Neural crest cell (in vitro differentiated cells): ENCODE measurements at places on chromosomes 7 and 10. TPM values are rescaled to one million over a fixed set of nuclear protein-coding genes. Genes with fewer than 3 reads are reported as not detected.

The GSTO1 gene
- 85.9 and 86.8 TPM in 2 replicates for total RNA-seq

The FOXP2 gene
- total RNA-seq: 4.9 and 7.1 TPM in 2 replicates

The MLXIPL gene
- 0.80 and 1.1 TPM in 2 replicates for total RNA-seq

The ADAP1 gene
- total RNA-seq: 5.2 and 6.4 TPM in 2 replicates

The ARL3 gene
- 32.5 and 34.6 TPM in 2 replicates for total RNA-seq

The ARL5B gene
- total RNA-seq: 38.4 and 41.0 TPM in 2 replicates

The FAM25A gene
- not detected in 2 replicates for total RNA-seq

The EGR2 gene
- total RNA-seq: 14.2 and 14.4 TPM in 2 replicates

The SPDYE2B gene
- not detected in 2 replicates for total RNA-seq

The CARD11 gene
- total RNA-seq: 0.37 and 0.59 TPM in 2 replicates

The CALD1 gene
- 71.8 and 76.1 TPM in 2 replicates for total RNA-seq

The ZNF138 gene
- total RNA-seq: 17.3 and 18.5 TPM in 2 replicates

The SLC13A1 gene
- not detected in 2 replicates for total RNA-seq

The NEUROD6 gene
- total RNA-seq: not detected in 2 replicates

- DNase-seq: no peak
These were observed 14.1 kb downstream of the ZWINT start for GRCh38 chr10:56346845-56347415.

- no peak for DNase-seq
These were observed 107.4 kb downstream of the FAM107B start for GRCh38 chr10:14667280-14667679.

GRCh38 chr7:35735396-35735795, 40.5 kb upstream of the HERPUD2 start:
- DNase-seq: no peak

GRCh38 chr10:78850644-78851435, 217.9 kb upstream of the ZMIZ1 start:
- DNase-seq: no peak

DNA sequence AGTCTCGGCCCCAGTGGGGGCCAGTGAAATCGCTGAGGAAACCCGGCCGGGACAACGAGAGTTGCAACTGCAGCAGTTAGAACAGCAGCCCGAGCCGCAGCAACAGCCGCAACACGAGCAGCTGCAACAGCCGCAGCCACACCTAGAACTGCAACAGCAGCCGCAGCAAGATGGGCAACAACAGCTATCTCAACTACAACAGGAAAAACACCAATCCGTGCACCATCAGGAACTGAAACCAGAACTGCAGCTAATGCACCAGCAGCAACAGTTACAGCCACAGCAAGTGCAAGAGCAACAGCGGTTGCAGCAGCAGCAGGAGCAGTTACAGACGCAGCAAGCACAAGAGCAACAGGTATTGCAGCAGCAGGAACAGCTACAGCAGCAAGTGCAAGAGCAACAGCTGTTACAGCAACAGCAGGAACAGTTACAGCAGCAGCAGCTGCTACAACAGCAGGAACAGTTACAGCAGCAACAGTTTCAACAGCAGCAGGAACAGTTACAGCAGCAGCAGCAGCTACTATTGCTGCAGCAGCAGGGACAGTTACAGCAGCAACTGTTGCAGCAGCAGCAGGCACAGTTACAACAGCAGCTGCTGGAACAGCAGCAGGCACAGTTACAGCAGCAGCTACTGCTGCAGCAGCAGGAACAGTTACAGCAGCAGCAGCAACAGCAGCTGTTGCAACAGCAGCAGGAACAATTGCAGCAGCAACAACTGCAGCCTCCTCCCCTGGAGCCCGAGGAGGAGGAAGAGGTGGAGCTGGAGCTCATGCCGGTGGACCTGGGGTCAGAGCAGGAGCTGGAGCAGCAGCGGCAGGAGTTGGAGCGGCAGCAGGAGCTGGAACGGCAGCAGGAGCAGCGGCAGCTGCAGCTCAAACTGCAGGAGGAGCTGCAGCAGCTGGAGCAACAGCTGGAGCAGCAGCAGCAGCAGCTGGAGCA, 6.1 kb downstream of the ZNF853 start:
- no peak for DNase-seq

DNA sequence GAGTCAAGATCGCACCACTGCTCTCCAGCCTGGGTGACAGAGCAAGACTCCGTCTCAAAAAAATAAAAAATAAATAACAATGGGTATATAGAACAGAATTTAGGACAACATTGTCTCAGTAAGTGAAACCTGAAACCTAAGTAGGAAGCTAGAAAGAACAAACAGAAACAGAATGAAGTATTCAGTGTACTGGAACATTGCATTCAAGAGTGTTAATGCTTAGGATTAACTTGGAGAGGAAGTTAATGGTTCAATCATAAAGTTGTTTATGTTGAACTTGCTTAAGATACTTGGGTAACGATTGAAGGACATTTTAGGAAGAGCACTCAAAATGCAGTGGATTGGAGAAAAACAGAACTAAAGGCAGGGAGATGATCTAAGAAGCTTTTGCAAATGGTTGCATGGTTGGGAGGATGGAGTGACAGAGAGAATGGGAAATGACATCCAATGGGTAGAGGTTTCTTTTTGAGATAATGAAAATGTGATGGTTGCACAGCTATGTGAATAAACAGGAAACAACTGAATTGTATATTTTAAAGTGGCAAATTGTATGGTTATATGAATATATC, 233.7 kb downstream of the ADK start:
- DNase-seq: no peak

DNA sequence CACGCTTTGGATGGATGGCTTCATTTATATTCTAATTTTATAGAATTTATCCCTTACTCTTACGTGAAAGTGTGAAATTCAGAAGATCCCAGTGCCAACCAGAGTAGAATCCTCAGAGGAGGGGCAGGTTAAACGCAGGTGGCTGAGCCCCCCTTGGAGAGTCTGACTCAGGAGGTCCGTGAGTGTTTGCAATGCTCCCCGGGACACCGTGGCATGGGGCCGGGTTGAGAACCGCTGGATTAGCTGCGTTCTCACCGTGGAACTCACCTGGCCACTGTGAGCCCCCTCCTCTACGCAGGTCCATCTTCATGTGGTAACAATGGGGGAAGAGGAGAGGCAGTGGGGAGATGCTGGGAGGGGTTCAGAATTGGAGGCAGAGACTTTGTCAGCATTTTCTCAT, 638.0 kb upstream of the MKI67 start:
- no peak for DNase-seq

GRCh38 chr7:33831389-33832141, 73.8 kb upstream of the BMPER start:
- no peak for DNase-seq

DNA sequence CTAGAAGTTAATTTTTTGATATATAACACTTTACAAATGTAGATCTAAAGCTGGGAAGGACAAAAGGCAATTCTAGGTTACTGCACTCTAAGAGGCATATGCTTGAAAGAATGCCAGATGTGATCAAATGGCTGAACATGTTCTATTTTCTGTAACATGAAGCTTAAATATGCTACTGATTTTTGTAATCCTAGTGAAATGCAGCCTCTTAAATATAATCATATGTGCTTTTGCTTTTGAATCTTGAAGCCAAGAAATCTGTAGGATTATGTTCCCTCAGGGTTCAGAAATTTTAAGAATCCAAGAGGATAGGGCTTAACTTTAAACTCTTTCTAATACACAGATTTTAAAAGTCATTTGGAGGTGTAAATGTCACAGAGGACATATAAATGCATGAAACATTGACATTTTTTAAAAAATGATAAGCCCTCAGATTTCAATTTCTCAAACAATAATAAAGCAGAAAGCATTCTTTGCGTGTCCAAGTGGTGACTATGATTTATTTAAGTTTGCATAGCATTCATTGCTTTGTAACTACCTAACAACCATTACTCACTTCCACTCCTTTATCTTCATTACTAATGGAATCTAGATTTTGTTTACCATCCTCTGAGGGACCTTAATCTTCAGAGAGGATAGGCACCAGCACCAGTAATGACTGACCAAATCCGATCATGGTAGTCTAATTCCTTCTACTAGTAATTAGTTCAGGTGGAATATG, 170.4 kb downstream of the MAGI2 start:
- DNase-seq: no peak

GRCh38 chr10:102231357-102232318, 5.5 kb downstream of the ELOVL3 start:
- DNase-seq: peak; percentile 43

DNA sequence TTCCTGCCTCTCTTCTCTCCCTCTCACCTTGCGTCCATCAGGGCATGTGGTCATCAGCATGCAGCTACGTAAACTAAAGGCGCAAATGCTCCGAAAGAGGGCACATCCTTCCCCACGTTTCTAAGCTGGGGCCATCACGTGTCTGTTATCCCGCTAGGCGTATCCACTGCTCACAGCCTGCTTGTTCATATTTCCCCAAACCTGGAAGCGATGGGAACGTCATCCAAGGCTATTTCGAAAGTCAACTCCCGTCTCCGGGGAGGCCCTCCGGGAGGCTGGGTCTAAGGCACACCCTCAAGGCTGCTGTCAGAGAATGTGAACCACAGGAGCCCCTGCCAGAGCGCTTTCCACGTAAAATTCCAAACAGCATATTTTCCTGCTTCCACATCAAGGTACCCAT, 199.2 kb downstream of the DIP2C start:
- DNase-seq: no peak

DNA sequence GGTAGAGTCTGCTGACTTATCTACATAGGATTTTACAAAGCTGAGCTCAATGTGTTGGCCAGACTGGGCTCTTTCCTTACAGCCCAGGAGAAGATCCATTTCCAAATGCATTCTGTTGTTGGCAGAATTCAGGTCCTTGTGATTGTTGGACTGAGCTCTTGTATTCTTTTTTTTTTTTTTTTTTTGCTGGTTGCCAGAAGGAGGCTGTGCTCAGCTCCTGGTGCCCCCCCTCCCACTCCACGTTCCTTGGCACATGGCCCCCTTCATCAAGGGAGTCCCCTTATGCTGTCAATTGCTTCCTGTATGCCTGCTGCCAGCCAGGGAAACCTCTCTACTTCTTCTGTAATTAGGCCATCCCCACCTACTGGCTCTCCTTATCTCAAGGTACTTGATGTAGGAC, 518.1 kb upstream of the AKR1E2 start:
- DNase-seq: no peak

DNA sequence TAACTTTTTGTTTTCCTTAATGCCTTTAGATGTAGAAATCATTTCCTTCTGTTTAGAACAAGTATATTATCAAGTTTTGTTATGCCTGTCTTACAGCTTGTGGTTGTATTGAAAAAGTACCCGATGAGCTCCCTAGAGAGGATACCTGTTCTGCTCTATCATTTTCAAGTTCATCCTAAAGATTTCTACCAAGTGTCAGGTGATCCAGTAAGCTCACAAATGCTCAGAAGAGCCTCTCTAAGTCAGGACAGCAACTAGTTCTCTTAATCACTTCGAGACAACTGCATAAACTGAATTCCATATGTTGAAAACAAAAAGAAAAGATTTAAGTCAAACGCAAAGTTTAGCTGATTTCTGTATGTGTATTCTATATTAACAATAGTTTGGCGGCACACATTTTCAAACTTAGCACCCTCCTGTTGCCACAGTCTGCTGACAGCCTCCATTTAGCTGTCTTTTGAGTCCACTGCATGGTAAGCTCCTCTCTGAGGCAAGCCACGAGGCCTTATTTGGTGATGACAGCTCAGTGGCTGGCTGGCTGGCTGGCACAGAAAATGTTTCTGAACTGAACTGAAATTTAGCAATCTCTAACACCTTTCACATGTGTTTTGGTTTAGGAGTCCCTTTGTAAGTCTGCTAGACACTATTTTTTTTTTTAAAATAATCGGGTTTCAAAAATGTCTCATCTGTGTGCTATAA, 59.4 kb downstream of the SEMA3C start:
- no peak for DNase-seq

GRCh38 chr7:13551503-13551902, 438.0 kb downstream of the ETV1 start:
- no peak for DNase-seq

- DNase-seq: no peak
These were observed 26.6 kb downstream of the GET4 start for GRCh38 chr7:902996-903395.

DNA sequence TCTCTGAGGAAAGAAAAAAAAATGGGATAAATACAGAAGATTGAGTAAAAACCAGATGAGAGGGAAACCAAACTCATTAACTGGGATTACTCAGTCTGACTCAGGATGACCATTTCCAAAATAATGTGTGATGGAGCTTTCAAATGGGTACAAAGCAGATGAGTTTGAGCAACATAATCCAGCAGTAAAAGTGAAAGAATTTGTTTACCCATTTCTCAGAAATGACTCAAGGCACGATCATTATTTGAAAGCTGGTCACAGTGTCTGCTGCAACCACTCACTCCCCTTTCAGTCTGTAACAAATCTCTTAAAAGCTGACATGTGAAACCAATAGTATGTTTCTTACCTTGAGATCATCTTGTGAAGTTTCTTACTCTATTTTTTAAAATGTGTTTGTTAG, 104.7 kb upstream of the KLF14 start:
- no peak for DNase-seq

- DNase-seq: no peak
These were observed 26.9 kb upstream of the ABCA13 start for GRCh38 chr7:48144291-48144768.

DNA sequence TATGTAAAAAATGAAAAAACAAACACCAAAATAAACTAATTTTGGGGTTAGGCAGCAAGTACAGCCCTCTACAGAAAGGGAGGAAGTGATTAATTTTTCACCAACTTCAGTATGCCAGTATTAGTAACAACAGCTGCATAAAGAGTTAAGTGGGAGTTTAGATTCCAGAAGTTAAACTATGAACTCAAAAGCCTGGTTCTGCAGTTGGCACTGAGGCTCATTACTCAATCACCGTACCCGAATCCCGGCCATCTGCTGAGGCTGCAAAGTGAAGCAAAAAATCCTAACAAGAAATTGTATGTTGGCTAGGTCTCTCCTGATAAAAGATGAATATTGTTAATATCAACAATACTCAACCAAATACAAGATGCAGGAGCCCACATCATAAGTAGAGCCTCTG, 4.0 kb downstream of the NUDT5 start:
- no peak for DNase-seq

DNA sequence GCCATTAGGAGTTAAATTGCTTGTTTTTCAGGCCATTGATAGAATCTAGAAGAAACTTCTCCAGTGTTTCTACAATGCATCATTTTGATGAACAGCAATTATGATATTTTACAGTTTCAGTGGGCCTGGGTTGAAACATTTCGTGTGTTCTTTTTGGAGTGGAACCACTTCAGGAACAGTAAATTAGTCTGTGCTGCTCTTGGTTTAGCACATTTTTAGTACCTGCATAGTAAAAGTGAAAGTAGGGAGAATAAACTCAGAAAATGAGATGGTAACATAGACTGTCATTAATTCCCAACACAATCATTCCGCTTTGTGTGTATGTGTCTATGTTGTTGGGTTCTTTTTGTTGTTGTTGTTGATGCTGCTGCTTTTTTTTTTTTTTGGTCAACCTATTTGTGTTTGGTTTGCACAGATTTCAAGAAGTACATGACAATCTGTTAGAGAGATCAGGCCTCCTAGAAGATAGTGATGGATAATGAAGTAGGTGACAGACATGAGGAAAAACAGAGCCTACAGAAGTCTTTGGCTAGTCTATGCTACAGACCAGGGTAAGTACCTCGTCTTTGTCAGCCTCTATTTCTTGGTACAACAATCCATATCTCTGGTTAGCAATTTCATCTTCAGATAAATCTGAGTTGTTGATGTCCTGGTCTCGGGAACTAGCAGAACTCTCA, 154.0 kb upstream of the TARP start:
- no peak for DNase-seq

- no peak for DNase-seq
These were observed 86.5 kb downstream of the HERC4 start for GRCh38 chr10:67988606-67989005.
